NCI-H2227 treated with DMSO at 0.1 percent for 48 hours (cell line): ENCODE measurements at places on chromosomes 5 and 9.

- no peak for DNase-seq
Measured at GRCh38 chr9:129823542-129823934, 398 bp downstream of the TOR1A start.

DNA sequence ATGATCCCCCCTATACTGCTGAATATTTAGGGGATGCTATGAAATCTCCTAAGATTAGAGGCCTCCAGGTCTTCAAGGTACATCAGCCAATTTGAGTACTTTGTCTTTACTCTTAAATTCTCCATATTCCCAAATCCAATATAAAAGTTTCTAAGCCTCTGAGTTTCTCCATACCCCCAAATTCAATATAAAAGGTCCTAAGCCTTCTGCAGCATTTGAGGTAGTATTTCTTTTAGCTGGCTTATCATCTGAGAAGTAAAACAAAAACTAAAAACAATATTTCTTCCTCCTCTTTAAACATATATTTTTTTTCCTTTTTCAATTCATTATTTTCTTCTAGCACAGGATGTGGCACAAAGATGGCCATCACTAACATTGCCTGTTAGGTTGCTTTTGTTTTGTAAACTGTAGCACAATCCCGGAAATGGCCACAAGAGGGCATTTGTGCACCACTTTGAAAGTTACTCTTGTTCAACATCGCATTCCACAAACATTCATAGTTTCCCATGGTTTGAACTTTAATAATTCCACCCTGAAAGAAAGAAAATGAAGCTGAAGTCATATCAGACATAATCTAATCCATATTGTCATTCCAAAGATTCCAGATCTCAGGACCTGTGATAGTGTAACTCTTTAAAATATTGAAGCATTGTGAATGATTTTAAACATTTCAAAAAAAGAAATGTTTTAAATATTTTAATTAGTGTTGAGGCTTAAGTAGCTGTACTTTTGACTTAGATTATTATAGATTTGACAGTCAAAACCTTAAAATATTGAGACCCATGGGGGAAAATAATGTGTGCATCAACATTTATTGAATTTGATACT lies 21.0 kb upstream of the SCGB3A2 start:
- DNase-seq: peak; percentile 10

- no peak for DNase-seq
Measured at GRCh38 chr5:67334373-67334772, 137.8 kb upstream of the CD180 start.

DNA sequence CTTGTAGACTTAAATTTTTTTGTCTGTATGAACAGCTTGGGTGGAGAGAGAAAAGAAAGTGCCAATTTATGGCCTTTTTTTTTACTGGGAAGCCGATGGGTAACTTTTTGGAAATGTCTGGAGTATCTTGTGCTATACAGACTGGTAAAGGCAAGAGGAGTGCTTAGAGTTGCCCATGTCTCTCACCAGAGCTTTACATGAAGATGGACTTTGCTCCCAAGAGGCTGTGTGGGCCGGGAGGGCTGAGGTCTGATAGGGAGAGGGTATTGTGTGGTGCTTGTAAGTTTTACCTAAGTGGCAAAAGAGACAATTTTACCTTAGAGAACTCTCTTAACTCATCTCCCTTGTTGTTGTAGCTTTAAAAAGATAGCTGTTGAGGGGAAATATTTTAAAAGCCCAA lies 203.2 kb downstream of the SEMA6A start:
- DNase-seq: no peak

GRCh38 chr5:95080441-95080840 lies 204.5 kb downstream of the MCTP1 start:
- DNase-seq: no peak

- DNase-seq: no peak
Measured at GRCh38 chr5:44952376-44952775, 143.6 kb downstream of the MRPS30 start.

DNA sequence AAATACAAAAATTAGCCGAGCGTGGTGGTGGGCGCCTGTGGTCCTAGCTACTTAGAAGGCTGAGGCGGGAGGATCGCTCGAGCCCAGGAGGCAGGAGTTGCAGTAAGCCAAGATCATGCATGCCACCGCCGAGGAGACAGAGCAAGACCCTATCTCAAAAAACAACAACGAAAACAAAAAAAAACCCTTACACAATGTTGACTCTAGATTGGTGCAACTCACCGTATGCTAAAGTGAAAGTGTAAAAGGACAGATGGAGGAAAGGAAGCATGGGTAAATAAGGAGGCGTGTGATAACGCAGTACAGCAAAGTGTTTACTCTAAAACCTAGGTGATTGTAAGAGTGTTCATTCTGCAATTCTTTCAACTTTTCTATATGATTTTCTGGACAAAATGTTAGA lies 15.9 kb upstream of the RUFY1 start:
- no peak for DNase-seq

DNA sequence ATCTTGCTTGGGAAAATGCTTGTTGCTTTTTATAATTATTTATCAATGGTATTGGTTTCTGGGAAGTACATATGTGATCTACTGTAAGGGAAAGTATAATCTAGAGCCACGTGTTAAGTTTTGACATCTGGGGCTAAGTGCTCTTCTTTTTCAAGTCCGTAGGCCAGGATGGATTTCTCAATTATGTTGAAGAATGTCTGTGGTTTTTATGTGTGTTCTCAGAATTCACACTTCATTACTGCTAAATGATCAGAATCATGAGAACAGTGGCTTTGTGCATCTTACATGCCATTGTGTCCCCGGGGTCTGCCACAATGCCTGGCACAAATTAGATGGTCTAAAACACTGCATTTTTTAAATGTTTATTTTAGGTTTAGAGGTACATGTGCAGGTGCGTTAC lies 14.5 kb upstream of the AUH start:
- no peak for DNase-seq

DNA sequence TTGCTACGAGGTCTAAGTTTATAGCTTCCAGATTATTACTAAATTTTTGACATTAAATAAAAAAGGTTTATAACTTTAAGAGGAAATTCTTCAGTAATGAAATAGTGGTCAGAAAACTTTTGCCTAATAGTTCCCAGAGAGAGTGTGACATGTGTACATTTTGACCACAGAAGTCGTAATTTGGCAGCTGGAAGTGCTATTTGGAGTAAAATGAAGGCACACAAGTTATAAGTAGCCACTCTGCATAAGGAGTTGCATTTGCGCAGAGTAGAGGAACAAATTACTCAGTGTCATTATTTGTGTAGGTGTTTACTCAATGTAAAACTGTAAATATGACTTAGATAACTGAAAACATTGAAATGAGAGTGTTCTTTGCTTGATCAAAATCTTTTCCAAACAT lies 408.4 kb downstream of the CCDC171 start:
- DNase-seq: no peak

DNA sequence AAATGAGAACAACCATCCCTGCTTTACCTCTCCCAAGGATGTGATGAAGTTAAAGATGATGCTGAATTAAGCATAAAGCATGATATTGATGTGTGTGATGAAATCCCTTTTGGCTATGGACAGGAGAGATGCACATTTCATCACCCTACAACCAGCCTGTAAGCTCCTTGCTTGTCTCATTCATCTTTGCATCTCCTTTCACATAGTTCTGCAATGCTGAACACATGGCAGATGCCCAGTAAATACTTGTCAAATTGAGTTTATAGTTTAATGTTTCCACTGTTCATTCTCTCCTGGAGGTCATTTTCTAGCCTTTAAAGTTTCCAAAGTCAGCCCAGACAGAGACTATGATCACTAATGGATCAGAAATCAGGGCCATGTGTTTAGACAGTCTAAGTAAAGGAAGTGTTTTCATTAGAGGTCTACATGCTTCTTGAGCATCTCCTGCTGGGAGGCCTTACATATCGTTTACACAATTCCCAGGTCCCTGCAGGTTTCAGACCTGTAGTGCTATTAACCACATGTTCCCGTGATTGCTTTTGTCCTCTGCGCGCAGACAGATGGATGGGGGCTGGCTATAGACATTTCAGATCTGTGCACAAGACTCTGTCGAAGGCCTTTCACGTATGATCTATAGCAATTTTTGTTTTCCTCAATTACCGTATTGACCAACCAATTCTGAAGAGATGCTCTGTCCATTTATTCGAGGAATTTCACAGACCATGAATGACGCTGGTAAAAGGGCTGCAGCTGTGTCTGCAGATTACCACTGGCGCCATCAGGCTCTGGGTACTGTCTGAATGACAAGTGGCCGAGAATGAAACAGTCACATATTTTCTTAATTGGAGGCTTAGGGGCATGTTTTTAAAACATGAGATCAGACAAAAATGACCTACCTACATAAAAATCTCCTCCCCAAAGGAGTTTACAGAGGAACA lies 49.0 kb upstream of the CKMT2 start:
- DNase-seq: peak; percentile 80

DNA sequence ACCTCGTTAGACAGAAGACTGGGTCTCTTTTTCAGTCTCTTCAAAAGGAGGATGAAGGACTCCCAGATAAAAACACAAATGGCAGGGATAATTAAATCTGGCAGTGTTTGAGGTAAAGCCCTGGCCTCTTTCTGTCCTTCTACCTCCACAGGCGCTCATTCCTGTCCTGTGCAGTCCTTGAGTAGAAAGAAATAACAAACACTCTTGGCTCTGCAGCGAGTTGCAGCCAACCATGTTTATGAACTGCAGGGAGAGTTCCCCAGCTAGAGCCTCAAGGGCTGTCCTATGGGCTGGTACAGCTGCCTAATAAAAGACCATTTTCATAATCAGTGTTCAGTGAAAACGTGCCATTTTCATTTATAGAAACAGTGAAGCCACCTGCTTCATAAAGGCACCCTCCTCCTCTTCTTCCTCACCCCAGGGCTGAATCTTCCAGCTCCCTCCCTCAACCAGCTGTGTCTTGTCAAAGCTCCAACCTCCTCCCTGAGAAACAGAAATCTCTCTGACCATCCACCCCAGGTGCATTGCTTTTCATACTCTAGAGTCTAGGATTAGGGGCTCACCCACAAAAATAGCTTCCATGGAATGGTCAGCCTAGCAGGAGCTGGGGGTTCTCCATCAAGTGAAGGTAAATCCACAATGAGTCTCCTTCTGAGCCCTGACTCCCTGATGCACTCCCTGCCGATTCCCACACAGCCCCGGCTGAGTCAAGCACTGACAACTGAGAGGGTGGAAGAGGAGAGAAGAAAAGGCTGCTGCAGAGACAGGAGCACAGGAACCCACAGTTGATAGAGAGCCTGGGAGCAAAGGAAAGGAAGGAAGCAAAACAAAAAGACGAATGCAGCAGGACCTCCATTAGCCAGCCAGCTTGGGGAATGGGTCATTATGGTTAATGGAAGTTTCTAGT lies 150.7 kb downstream of the CMYA5 start:
- DNase-seq: no peak

DNA sequence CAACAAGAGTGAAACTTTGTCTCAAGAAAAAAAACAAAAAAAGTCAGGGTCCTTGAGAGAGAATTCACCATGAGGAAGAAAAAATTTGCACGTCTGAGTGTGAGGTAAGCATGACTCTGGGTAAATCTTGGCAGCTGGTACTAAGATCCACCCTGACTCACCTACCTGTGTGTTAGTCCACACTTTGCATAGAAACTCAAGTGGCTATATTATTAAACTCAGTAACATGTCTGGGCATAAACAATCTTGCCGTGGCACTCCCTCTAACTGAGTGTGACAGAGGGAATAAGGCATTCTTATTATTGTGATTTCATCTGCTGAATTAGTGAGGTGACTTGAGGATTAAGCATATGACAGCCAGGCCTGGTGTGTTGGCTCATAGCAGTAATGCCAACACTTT lies 259.4 kb upstream of the VLDLR start:
- DNase-seq: no peak

- no peak for DNase-seq
Measured at GRCh38 chr9:123835821-123836220, 94.1 kb downstream of the DENND1A start.

- no peak for DNase-seq
Measured at GRCh38 chr5:18397371-18397770, 763.1 kb downstream of the TAF11L14 start.

DNA sequence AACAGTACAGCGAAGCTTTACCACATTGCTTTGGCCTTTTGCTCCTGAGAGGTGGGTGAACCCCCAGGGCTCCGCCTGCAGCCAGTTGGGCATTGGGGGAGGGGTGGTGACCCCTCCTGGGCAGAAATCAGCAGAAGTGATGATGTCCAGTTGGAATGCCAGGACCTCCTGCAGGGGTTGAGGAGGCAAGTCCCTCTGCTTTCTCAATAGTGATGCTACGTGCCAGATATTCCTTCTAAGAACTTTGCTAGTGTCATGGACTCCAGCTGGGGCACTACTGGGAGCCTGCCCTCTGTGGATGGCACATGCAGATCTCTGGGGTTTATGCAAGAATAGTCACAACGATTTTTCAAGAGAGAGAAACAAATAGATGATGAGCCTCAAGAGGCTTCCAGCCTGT lies 95.6 kb downstream of the NDFIP1 start:
- no peak for DNase-seq

- no peak for DNase-seq
Measured at GRCh38 chr5:132010989-132011621, 353 bp downstream of the ACSL6 start.
